ENCODE measurements at places on chromosomes 3 and 15. TPM values are rescaled to one million over a fixed set of nuclear protein-coding genes. Genes with fewer than 3 reads are reported as not detected.

The GOLGA6L10 gene
- 0.15 TPM for total RNA-seq

The IL17RB gene
- total RNA-seq, result 2.6 TPM

The GPR160 gene
- 1.3 TPM for total RNA-seq

The PRR20G gene
- not detected for total RNA-seq

The SRGAP3 gene
- 2.5 TPM for total RNA-seq

The ASB14 gene
- total RNA-seq, result not detected

The SCAMP2 gene
- total RNA-seq, result 65.2 TPM

The THAP10 gene
- 3.2 TPM for total RNA-seq

The MOBP gene
- total RNA-seq, result not detected

DNA sequence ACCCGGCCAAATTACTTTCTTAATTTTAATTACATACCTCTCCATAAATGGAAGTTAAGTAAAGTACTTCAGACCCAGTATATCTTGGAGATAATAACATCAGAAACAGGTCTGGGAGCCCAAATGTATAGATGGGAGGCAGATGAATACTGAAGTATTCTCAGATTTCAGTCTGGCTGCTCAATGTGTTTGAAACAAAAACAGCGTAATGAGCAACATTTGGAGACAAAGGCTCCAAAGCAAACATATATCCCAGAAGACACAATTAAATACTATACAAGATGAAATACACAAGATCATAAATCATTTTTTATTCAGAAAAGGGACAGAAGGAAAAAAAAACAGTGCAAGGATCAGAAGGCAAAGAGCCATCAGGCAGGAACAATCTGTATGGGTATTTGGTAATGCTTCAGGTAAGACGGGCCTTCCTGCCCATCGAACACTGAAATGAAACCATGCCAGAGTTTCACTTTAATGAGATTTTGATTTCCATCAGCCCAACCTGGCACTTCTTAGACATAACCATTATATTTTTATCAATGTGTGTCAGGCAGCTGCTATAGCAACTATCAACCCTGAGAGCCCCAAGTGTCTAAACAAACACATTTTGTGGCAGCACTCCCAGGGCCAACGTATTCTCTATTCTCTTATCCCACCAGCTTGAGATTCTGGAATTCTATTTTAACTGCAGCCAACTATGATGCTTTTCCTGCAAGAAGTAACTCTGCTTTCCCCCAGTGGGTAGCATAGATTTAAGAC, 210.8 kb downstream of the STT3B start:
- DNase-seq, result peak; percentile 44

- no peak for DNase-seq
These were observed 739.4 kb downstream of the MCTP2 start for GRCh38 chr15:94970802-94971201.

- DNase-seq, result no peak
These were observed 225.8 kb downstream of the MYRIP start for GRCh38 chr3:40035177-40035576.

- DNase-seq, result no peak
These were observed 83.7 kb upstream of the NEDD4 start for GRCh38 chr15:56077081-56077480.

GRCh38 chr3:174907027-174907426, 47.9 kb downstream of the NAALADL2 start:
- no peak for DNase-seq

GRCh38 chr3:58329922-58330413, 2.7 kb upstream of the PXK start:
- DNase-seq, result no peak

DNA sequence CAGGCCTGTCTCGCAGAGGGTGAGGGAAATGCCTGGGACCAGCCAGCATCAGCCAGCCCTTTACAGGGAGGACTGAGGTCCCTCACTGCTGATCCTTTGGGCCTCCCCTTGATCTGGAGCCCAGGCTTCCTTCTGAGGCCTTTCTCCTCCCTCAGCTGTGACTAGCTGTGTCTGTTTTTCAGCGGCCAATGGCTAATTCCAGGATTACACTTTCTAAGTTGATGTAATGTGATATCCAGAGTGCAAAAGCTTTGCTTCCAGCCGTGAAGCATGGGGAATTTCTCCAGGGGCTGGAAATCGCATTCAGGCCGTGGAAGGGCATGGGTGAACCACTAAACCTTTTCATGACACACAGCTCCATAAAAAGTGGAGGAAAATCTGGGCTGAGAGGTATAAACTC, 157.6 kb downstream of the SHQ1 start:
- no peak for DNase-seq

DNA sequence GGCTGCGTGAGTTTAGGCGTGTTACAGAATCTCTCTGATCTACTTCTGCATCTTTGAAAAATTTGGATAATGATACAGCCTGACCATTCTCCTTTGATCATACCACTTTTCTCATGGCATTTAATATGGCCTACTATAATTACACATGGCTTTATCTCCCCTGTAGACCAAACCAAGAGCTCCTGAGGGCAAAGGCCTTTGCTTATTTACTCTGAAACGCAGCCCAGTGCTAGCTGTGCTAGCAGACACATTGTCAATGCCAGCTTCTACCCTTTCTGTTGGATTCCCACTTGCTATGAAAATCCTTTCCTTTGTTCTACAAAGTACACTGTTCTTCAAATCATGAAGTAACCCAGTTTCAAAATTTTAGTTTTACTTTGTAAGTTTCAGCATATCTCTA, 16.5 kb upstream of the VGLL4 start:
- no peak for DNase-seq

DNA sequence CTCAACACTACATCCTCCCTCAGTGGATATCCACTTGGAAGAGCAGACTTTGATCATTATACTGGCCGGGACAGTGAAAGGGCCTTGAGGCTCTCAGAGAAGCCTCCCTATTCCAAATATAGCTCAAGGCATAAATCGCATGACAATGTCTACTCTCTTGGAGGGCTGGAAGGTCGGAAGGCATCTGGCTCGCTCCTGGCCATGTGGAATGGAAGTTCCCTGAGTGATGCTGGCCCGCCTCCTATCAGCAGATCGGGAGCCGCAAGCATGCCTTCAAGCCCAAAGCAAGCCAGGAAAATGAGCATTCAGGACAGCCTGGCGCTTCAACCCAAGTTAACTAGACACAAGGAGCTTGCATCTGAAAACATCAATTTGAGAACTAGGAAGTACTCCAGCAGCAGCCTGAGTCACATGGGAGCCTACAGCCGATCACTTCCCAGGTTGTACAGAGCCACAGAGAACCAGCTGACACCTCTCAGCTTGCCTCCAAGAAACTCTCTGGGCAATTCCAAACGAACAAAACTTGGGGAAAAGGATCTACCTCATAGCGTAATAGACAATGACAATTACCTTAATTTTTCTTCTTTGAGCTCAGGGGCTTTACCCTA, 25.4 kb downstream of the PHLDB2 start:
- DNase-seq, result no peak

DNA sequence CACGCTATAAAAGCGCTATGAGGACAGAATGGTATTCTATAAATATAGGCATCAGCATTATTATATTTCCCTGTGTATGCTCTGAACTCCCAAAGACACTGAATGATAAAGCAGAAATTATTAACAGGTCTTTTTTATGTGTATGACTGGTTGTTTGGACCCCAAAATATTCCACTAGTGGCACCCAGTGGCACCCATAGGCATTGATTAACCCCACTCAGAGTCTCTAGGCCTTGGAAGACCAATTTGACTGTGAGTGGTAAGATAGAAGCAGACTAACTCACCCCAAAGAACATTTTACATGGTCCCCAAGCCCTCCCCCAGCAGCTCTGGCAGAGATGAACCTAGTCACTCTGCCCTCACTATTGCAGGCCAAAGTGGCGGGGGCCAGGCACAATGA, 45.4 kb upstream of the UBE2E1 start:
- DNase-seq, result no peak

GRCh38 chr3:112327371-112327951, 5.5 kb upstream of the CD200 start:
- DNase-seq, result no peak

DNA sequence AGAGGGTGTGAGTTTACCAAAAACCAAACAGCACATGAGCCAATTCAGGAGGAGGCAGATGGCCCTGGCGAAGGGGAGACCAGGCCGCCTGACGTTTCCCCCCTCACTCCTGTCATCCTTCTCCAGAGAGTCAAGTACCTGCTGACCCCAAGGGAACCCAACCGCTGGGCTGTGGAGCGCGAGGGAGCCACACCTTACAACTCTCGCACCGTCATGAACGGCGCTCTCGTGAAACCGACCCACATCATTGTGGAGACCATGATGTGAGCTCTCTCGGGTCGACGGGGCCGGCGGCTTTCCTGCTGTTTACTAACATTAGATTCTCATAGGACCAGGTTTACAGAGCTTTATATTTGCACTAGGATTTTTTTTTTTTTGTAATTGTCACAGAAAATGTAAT, 55.4 kb downstream of the GRIP2 start:
- peak; percentile 22 for DNase-seq

DNA sequence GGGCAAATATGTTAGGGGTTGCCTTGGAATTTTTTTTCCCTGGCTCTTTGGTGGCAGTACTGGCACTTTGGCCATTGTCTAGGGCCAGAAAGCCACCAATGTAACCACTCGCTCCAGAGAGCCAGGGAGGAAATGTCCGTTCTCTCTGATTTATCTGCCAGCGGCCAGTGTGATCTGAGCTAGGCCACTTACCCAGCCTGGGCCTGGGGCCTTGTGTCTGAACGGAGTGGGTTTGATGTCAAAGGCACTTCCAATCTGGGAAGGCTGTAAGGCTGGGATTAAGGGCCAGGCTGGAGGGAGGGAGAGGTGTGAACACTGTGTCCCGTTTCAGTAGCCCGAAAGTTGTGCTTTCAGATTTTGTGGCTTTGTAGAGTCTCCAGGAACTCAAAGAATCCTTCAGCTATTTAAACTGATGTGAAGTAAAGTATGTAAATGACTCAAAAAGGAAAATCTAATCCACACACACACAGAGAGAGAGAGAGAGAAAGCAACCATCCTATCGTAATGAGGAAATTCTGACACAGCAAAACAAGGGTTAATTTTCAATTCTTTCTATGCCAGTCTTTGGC, 271.0 kb downstream of the PDZRN3 start:
- DNase-seq, result no peak

DNA sequence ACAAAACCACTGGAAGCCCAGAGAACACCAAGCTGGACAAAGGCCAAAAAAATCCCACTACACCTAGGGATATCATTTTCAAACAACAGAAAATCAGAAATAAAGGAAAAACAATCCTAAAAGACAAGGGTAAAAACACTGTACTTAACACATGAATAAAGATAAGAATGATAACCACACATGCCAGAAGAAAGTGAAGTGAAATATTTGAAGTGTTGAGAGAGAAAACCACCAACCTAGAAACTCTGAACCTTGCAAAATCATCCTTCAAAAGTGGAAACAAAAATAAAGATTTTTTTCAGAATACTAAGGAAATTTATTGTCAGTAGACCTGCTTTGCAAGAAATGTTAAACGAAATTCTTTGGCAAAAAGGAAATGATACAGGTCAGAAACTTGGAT, 45.1 kb downstream of the KPNA1 start:
- DNase-seq, result no peak

DNA sequence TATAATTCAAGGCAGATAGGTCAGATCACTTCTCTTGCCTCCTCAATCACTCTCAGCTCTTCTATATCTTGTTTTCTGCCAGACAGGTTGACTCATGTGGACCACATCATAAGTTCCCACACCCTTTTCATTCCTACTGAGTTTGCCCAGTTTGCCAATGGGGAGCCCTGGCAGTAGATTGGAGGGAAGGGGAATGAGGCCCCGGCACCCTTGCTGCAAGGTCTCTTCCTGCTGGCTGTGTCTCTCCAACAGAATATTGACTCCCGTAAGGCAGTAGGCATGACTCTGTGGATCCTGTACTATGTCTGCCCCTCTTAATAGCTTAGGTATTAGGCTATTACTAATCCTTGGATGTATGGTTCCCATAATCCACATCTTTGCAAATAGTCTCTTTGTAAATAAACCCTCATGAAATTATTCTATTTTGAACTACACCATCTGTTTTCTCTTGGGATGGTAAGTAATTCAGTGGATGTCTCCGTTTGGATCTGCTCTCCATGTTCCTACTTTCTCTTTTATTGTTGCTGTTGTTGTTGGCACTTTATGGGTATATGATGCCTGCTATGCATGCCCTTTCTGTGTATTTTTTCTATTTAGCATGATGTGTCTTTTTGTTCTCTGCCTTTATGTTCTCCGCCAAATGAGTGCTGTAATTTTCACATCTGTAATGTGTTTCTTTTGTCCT, 65.5 kb upstream of the DCBLD2 start:
- DNase-seq, result no peak

- no peak for DNase-seq
These were observed 38.6 kb downstream of the TAFA4 start for GRCh38 chr3:68893600-68894239.

DNA sequence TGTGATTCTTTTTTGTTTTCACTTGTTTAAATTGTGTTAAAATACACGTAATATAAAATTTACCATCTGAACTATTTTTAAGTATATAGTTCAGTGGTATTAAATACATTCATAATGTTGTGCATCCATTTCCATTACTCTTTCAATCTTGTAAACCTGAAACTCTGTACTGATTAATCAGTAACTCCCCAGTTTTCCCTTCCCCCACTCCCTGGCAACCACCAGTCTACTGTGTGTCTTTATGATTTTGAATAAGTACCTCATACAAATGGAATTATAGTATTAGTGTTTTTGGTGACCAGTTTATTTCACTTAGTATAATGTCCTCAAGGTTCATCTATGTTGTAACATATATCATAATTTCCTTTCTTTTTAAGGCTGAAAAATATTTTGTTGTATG, 59.3 kb downstream of the GLCE start:
- no peak for DNase-seq

Measured in left cardiac atrium (tissue), 4 donors.